NCI-H510A (cell line): ENCODE measurements at places on chromosomes 3 and 15.

GRCh38 chr3:188573291-188573940 is 419.5 kb downstream of the LPP start:
- DNase-seq = no peak

- no peak for DNase-seq
These were observed 39.3 kb downstream of the NMNAT3 start for GRCh38 chr3:139638518-139638917.

DNA sequence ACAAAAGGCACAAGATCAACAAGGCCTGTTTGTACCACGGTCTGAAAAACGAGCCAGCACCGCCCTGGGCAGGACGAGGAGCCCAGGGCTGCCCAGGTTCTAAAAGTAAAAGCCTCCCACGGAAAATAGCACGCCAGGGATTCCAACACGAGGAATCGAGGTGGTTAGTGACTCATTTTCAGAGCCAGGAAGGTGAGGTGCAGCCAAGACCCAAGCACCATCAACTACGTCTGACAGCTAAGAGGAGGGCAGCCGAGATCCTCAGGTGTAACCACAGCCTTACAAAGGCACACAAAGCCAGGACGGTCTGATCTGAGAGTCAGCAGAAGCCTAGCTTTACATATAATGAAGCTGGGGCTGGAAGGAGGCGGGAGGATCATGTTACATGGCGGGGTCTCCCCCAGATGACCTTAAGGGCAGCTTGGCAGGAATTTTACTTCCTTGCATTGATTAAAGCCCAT is 52.5 kb downstream of the ATP10A start:
- DNase-seq = no peak

- no peak for DNase-seq
These were observed 490.8 kb downstream of the MCTP2 start for GRCh38 chr15:94722024-94722636.

- DNase-seq = no peak
These were observed 1.6 kb upstream of the CHST13 start for GRCh38 chr3:126522363-126522788.

DNA sequence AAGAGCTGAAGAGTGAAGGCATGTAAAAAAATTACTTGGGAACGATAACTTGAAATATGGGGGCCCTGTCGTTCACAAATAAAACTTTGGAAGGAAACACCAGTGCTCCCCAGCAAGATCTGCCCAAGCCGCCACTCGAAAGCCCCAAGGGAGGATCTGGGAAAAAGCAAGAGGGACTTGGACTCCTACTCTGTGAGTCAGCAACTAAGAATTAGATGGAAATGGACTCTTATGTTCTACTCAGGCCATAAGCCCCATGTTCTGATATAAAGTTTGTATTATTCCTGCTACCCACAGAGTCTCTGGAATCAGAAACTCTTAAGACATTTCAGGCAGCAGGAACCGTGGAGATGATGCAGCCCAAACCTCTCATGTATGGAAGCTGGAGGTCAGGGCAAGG is 75.7 kb downstream of the ITGB5 start:
- no peak for DNase-seq

- no peak for DNase-seq
These were observed 120.4 kb downstream of the GABRG3 start for GRCh38 chr15:27091270-27091940.

GRCh38 chr3:105343991-105344390 is 22.7 kb upstream of the ALCAM start:
- no peak for DNase-seq

DNA sequence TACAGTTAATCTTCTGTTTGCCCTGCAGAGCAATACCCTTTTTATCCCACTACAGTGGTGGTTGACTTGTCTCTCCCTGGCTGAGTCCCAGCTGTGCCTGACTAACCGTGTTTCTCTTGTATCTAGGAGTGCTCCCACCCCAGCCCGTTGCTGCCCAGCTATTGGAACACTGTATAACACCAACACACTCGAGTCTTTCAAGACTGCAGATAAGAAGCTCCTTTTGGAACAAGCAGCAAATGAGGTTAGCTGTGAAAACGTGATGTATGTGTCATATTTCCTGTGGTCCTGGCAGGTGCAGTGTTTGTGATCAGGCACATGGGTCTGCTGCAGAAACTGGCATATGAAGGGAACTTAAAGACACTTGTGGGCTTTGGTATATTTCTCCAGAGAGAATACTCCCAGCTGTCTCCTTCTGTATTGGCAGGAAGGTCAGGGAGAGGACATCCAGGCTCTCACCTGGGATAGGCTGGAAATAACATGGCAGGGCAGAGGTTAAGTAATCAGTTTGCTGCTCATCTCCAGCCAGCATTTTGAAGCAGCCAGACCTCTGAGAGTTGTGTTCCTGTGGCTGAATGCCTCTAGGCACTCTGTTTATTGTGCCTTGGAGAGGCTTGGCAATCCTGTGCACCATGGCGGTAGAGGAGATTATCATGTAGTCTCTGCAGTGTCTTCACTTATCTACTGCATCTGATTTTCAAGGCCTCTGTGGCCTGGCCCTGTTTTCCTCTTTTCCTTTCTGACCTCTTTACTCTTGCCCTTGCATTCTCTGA is 34.8 kb downstream of the ATG7 start:
- no peak for DNase-seq

DNA sequence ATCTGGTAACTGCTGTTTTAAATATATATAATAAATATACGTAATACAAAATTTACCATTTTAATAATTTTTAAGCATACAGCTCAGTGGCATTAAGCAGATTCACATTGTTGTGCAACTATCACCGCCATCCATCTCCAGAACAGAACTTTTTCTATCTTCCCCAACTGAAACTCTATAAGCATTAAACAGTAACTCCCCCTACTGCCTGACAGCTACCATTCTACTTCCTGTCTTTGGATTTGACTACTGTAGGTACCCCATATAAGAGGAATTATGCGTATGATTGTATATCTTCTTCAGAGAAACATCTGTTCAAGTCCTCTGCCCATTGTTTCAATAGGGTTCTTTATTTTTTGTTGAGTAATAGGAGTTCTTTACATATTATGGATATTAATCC is 36.8 kb downstream of the EID1 start:
- DNase-seq = no peak

DNA sequence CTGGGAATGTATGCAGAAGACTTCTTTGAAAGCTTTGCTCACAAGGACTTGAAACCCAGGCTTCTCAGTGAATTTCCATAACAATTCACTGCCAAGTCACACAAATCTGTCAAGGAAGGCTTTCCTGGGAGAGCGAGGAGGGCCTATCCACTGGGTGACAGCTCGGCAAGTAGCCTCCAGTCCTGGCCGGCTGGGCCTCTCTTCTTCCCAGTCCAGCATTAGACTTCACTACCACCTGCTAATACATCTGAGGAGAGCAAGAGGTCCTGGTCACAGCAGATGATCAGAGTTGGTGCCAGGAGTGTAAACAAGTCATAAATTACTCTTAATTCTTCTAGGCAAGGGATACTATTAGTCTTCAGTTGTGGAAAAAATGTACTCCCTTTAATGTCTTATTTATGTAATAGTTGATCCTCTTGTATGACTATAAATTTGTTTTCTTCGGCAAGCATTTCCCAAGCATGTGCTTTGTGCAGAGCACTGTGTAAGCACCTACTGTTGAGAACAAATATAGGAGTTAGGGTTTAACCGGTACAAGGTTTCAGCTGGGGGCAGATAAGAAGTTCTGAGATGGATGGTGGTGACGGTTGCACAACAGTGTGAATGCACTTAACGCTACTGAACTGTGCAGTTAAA is 162.9 kb downstream of the VGLL4 start:
- no peak for DNase-seq

DNA sequence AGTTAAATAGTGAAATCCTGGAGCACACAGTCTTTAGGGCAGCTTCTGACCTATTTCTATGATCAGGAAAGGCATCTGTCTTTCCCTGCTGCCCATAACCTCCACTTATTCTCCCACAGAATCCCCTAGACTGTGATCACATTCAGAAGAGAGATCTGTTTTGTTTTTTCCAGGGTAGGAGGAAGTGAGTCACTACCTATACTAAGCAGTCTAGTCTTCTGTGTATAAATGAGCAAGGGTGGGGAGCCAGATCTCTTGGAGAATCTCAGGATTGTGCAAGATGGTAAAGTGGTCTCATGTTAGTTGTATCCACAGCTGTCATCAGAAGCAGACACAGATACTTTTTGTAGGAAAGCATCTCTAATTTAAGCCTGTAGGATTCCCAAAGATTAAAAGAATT is 11.8 kb upstream of the FBXO22 start:
- no peak for DNase-seq

- no peak for DNase-seq
These were observed 173.8 kb downstream of the ADAMTS17 start for GRCh38 chr15:100167884-100168375.

DNA sequence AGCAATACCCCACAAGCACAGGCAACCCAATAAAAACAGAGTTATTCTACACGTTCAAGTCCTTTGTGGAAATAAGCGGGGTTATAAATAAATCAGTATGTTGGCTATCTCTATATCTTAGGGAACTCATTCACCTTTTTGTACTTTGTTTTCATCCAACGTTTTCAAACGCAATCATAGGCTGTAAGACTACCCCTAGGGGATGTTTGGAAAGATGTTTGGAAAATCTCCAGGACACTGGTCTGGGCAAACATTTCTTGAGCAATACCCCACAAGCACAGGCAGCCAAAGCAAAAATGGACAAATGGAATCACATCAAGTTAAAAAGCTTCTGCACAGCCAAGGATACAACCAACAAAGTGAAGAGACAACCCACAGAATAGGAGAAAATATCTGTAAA is 70.1 kb downstream of the CLDN11 start:
- no peak for DNase-seq

DNA sequence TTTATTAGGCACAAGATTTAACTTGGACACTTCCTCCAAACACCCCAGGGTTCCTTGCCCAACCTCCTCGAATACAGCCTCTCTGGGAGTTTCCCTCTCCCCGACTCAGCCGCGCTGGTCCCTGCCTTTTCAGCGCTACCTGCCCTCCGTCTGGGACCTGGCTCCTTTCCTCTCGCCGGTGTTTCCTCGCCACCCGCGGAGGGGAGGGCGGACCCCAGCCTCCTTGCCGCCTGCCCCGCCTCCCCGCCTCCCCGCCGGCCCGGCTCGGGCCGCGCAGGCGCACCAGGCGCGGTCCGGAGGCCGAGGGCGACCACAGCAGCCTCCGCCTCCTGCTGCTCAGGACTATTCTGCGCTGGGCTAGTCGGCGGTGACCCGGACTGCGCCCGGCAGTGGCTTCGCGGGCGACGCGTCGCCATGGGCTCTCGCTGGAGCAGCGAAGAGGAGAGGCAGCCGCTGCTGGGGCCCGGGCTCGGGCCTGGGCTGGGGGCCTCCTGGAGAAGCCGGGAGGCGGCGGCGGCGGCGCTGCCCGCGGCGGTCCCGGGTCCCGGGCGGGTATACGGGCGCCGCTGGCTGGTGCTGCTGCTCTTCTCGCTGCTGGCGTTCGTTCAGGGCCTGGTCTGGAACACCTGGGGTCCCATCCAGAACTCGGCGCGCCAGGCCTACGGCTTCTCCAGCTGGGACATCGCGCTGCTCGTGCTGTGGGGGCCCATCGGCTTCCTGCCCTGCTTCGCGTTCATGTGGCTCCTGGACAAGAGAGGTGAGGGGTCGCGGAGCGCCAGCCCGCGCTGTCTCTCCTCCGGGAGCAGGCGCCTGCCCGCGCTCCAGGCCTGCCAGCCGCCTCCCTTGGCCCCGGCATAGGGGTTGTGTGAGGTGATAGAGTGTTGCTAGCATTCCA is at the start of gene SLC49A4:
SLC49A4 (plus strand) TSS at position 291 of the 895 bp plus-strand sequence; CDS start at position 415, 124 bp downstream.
- DNase-seq = no peak

DNA sequence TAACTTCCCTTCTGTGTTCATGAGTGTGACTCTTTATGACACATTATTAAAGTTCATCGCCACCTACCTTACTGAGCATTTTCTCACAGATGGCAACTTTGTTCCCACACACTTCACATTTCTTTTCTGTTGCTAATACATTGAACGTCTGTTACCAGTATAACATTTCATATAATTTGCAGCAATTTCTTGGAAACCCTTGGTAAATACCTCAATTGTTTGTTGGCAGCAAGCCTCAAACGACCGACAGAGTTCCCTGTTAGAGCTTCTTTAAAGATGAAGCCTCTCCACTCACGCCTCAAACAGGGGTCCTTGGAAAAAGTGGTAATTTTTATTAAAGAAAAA is 3.2 kb upstream of the CHSY1 start:
- DNase-seq = no peak

GRCh38 chr3:89107461-89108290 is at the start of gene EPHA3:
EPHA3 (plus strand) TSS chr3:89107621; CDS start chr3:89107749, 128 bp downstream.
- no peak for DNase-seq

DNA sequence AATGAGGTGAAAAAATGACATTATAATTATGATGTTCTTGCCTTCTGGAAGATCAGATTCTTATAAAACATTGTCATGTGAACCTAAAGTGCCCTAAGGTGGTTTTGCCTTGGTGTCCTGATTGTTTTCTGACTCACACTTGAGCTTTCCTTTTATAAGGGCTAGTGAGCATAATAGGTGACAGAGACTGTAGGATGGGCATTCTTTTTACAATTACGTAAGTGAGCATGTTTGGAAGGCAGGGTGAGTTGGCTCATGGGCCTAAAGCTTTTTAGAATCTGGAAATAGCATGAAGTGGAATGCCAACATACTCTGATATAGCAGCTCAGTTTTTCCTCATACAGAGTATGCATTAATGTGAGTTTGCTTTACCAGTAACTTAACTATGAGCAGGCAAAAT is 41.2 kb downstream of the CRYBG3 start:
- no peak for DNase-seq

GRCh38 chr3:18687286-18687685 is 262.1 kb upstream of the SATB1 start:
- DNase-seq = no peak

- no peak for DNase-seq
These were observed 14.2 kb downstream of the PDIA5 start for GRCh38 chr3:123080864-123081562.

DNA sequence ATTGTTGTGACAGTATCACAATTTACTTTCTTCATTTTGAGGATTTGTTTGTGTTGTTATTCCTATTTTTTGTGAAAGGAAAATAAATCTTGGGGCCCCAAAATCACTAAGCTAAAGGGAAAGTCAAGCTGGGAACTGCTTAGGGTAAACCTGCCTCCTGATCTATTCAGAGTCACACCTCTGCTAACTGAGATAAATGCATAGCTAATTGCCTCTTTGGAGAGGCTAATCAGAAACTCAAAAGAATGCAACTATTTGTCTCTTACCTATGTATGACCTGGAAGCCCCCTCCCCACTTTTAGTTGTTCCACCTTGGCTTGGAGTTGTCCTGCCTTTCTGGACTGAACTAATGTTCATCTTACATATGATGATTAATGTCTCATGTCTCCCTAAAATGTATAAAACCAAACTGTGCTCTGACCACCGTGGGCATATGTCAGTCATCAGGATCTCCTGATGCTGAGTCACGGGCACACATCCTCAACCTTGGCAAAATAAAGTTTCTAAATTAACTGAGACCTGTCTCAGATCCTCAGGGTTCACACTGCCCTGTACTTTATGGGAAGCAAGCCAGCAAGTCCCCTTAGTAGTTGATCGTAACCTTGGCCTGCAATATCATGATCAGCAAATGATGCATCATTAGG is 523.2 kb upstream of the GOLIM4 start:
- DNase-seq = no peak

GRCh38 chr15:51232581-51232980 is 105.8 kb downstream of the CYP19A1 start:
- DNase-seq = no peak

- no peak for DNase-seq
These were observed 24.5 kb downstream of the MEGF11 start for GRCh38 chr15:66228807-66229735.
